Kasumi-1 (cell line): ENCODE measurements at places on chromosomes 16 and 17.

- no peak for DNase-seq
These were observed 40.2 kb downstream of the SLC7A5 start for GRCh38 chr16:87828907-87829621.

- no peak for DNase-seq
These were observed 1.8 kb upstream of the NOTUM start for GRCh38 chr17:81962499-81963441.

GRCh38 chr16:64084706-64085105, 1037.2 kb downstream of the CDH11 start:
- DNase-seq, result no peak

- no peak for DNase-seq
These were observed 10.1 kb downstream of the CORO6 start for GRCh38 chr17:29612404-29613280.

- no peak for DNase-seq
These were observed 24.6 kb upstream of the SMURF2 start for GRCh38 chr17:64686705-64687104.

- no peak for DNase-seq
These were observed 35.8 kb downstream of the MPRIP start for GRCh38 chr17:17077861-17078732.

- DNase-seq, result no peak
These were observed 6.3 kb upstream of the USP31 start for GRCh38 chr16:23155445-23156049.

DNA sequence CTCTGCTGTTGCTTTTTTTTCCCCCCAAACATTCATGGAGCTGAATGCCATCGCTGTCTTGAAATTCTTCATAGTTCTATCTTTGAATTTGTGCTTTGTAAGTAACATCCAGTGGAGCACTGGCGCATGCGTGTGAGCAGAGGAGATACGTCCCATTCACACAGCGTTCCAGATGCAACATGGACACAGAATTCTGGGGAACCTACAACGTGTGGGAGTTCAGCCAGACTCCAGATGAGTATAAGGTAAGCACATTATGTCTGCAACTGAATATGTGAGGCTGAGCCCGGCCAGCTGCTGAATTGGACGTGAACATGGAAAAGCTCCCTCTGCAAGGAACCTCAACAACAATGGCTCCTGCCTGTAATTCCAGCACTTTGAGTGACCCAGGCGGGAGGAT, 4.3 kb upstream of the ATP1B2 start:
- no peak for DNase-seq

DNA sequence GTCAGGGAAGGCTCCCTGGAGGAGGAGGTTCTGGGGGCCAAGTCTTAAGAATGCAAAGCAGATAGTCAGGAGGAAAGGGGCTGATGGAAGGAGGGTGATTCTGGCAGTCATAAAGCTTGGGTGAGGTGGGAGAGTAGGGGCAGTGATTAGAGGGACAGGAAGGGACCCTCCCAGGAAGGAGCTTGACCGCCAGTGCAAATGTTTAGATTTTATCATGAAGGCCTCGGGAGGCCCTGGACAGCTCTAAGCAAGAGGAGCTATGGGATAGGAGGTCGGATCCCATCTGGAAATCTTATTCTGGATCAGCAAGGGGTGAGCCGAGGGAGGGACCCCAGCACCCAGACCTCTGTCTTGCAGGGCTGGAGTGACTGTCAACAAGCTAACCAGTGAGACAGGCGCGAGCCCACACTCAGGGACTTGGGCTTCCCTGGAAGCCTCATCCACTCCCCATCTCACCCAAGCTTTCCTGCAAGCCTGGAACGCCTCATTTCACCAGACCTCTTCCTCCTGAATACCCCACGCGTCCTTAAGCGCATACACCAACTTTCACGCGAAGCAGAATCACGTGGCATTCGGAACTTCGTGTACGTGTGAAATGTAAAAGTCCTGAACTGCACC, 52.0 kb upstream of the CBX4 start:
- no peak for DNase-seq

- DNase-seq, result no peak
These were observed 226.0 kb upstream of the GSE1 start for GRCh38 chr16:85387171-85387507.
